ENCODE measurements at places on chromosomes 6 and 20.

DNA sequence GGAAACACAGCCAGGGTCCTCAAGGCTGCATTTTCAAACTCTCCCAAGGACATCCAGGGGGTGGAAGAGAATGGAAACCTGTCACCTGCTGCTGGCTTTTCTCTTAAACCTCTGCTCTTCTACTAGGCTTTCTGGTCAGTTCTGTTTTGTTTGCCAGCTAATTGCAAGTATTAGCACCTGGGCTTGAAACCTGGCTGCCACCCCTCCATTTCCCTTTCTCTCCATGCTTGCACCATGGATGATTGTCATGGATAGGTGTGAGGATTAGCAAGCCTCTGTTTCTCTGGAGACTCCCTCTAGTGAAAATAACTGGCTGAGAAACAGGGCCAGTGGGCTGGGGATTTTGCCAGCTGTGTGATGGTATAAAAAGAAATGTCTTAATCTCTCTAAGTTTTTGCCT, 33.0 kb upstream of the GPR6 start:
- no peak for DNase-seq

DNA sequence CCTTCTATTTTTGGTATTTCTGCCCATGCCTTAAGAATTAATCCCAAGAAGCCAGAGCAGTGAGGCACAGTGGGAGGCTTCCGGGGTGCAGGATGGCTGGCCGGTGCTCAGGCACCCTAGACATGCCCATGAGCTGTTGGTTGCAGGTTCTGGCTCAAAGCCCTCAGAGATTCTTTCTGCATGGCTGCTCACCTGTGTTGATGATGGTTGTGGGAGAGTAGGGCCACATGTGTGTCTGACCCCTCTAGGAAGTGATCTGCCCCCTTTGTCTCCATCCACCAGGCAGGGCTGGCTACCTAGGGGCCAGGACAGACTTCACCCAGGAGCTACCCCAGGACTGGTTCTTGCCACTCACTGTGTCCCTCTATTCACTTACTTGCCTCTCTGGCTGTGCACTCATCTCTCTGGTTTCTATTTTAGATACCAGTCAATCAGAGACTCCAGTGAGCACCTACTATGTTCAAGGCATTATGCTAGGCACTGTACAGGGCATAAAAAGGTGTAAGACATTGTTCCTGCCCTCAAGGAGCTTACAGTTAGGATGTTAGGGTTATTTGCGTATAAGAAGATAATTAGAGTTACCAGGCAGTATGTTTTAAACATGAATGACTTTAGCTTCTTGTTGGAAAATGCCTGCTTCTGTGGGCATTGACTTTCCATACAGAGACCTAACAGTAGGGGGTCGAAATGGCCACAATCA, 16.8 kb downstream of the CD83 start:
- no peak for DNase-seq

DNA sequence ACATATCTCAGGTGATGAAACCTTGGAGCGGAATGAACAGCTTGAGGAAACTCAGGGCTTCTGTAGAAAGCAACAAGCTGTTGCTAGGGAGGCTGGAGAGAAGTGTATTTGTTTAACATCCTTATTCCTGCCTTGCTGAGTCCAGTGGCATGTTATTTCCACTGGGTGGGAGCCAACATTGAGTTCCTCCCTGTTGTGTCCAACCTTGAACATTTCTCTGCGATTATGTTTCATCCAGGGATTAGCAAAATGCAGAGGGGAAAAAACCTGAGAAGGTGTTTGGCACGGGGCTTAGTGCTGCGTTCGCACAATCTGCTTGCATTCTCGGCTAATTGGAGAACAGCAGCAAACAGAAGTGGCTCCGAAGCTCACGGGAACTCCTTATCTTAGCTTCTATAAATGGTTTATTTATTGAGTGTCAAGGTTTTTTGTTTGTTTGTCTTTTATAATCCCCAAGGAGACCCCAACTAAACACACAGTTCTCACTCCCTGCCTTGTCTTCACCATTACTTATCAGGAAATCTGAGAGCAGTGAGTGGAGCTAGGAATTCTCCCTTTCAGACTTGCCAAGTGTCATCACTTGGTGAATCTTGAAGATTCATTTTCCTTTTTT, 412.8 kb downstream of the CDC5L start:
- no peak for DNase-seq

DNA sequence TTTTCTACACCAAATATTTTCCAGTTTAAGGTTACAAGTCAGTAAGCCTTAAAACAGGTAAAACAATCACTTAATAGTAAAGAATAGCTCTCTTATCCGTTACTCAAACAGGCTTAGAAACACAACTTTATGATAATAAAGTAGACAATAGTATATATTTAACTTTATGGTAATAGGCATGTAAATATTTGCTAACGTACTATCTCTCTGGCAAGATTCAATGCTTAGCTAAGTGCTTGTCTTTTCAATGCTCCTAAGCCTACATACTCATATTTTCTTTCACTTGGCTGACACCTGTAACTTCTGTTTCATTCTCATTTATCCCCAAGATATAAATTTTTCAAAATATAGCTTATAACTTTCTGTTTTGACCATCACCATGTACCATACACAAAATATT, 358.2 kb downstream of the HTR1B start:
- no peak for DNase-seq

DNA sequence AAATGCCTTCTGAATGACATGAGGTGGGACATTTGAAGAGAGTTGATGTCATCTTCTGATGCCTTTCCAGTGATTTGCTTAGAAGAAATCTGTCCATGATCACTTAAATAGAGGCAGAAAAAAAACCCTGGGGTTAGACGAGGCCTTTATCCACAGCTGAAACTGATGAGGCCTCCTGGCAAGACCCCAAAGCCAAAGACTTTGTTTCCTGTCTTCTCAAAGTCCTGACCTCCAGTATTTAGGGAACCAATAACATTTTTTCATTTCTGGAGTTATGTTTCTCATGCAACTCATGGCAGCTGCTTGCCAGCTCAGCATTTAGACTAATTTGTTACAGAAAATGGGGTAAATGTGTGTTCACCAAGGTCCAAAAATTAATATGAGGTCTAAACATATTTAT, 248.0 kb upstream of the PRDM1 start:
- DNase-seq = no peak

DNA sequence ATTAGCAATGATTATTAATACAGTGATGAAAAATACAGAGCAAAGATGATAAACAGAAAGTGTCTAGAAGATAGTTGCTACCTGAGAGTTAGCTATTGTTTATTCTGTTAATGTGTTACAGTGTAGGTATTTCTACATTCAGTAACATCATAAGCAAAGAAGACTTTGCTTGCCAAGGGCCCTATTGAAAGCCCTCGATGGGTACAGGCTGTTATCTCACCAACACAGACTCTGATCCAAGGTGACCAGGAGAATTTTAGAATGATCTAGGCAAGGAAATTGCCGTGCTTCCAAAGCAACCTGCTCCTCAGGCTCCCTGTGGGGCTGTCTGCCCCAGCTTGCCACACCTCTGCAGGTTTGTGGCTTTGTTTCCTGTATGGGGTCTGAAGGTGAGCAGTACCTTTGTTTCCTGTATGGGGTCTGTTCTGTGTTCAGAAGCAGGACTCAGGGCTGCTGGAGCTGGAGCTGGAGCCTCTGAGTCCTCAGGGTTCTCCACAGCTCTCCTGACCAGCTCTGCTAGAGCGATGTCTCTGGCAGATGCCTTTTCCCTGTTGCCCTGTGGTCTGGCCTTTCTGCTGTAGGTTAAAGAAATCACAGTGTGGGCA, 32.5 kb downstream of the PHACTR3 start:
- DNase-seq = no peak

- no peak for DNase-seq
These were observed 611 bp downstream of the EPB41L2 start for GRCh38 chr6:131062241-131063027.

- no peak for DNase-seq
These were observed 43.8 kb downstream of the ISM1 start for GRCh38 chr20:13264907-13265306.

DNA sequence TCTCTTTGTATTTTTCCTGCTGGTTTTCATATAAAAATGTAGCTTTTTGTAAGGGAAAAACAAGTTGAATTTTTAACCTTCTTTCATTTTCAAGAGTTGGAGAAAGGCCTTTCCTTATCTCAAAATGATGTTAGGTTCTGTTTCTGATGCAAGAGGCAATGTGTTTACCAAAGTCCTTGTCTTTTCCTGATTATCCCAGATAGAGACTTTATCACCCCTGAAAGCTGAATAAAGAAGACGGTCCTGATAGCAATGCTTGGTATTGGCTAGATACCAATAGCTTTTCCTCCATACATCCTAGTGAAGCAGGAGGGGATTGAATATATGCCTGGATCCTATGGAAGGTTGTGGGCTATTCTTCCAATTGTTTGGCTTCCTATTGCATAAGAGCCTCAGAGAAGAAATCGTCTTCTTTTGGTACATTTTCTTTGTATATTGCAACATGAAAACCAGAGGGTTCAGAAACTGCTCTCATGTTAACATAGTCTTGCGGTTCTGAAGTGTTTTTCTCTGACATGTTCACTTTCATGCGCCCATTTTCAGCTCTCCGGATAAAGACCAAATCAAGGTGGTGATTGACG, 5.5 kb downstream of the PNLDC1 start:
- DNase-seq = no peak

DNA sequence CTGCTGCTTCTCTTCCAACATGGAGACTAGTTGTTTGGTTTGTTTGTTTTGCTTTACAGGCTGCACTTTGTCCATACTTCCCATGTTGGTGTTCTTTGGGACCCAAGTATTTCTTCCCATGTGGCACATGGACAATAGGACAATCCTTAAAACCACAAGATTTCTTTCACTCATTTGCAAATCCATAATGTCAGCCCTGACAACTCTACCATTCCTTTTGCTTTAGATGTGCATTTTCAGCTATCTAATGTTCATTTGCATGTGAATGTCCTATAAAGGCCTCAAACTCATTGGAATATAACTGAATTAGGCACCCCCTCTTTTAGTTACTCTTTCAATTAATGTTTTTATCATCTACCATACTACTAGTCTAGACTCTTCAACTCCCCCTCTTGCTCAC, 16.7 kb downstream of the THEMIS start:
- no peak for DNase-seq

DNA sequence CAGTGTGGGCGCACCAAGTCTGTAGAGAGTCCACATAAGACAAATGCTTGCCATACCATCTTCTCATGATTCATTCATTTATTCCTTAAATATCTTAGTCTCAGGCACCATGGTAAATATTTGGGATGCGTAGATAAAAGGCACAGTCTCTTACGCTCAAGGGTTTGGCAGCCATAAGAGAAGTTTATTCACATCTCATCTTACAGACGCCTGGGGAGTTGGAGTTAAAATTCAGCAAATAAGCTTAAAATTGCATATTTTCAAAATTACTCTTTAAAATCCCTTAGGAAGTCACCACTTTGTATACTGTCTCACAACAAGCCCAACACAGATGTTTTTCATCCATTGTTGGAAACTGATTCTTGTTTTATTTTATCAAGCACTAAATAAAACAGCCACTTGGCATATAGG, 363.3 kb downstream of the KIF16B start:
- no peak for DNase-seq
